ENCODE measurements at places on chromosomes 16 and 17.
A peak's percentile ranks its signal among the peaks of the same experiment; 100 is the strongest.

DNA sequence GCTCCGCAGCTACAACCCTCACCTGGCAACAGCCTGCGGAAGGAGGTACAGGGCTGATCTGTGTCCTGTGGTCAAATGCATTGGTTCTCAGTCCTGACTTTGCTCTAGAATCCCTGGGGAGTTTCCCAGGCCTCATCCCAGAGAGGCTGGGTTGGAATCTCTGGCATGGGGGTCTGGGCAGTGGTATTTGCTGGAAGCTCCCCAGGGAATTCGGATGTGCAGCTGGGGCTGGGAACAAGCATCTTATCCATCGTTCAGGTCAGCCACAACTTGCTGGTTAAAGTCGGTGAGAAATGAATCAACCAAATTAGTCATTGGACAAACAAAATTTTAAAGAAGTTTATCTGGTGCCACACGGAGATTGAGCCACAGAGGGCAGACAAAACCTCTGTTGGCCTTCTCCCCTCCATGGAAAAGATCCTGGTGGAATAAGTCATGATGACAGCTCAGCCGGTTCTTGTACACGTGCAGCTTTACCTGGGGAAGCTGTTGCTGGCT, 231.2 kb downstream of the FOXL1 start:
- no peak for DNase-seq

DNA sequence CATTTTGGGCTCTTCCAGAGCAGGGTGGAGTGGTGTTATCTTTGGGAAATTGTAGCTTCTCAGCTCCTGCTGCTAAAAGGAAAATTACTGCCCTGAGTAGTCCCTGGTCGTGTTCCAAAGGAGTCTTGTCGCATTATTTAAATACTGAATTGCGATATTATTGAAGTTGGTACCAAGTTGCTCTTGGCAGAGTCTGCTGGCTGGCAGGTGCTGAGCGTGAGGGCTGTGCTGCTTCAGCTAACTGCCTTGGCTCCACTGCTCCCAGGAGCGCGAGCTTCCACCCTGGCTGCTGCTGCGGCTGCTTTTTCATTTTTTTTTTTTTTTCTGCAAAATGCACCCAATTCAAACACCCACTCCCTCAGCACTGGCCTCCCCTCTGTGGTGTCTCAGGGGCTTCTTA, 289.8 kb downstream of the MAF start:
- DNase-seq, result no peak

- DNase-seq, result no peak
Observed at GRCh38 chr16:88424587-88425235, 28.4 kb upstream of the ZFPM1 start.

DNA sequence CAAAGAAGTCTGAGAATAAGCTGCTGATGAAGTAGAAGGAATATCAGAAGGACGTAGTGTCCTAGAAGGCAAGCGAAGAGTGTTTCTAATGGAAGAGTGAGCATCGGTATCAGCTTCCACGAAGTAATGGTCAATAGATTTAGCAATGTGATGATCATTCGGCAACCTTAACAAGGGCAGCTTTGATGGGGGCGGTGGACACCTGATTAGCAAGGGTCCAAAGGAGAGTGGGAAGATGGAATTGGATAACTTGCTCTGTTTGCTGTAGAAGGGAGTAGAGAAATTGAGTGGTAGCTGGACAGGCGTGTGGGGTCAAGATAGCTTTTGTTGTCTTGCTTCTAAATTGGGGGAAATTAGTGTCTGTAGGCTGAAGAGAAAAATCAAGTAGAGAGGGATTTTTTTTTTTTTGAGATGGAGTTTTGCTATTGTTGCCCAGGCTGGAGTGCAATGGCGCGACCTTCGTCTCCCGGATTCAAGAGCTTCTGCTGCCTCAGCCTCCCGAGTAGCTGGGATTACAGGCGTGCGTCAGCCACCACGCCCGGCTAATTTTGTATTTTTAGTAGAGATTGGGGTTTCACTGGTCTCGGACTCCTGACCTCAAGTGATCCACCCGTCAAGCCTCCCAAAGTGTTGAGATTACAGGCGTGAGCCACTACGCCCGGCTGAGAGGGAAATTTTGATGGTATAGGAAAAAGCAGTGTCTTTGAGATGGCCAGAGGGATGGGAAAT, 13.9 kb upstream of the HES7 start:
- DNase-seq, result no peak

GRCh38 chr17:13160296-13160695, 142.5 kb upstream of the ELAC2 start:
- DNase-seq, result no peak

DNA sequence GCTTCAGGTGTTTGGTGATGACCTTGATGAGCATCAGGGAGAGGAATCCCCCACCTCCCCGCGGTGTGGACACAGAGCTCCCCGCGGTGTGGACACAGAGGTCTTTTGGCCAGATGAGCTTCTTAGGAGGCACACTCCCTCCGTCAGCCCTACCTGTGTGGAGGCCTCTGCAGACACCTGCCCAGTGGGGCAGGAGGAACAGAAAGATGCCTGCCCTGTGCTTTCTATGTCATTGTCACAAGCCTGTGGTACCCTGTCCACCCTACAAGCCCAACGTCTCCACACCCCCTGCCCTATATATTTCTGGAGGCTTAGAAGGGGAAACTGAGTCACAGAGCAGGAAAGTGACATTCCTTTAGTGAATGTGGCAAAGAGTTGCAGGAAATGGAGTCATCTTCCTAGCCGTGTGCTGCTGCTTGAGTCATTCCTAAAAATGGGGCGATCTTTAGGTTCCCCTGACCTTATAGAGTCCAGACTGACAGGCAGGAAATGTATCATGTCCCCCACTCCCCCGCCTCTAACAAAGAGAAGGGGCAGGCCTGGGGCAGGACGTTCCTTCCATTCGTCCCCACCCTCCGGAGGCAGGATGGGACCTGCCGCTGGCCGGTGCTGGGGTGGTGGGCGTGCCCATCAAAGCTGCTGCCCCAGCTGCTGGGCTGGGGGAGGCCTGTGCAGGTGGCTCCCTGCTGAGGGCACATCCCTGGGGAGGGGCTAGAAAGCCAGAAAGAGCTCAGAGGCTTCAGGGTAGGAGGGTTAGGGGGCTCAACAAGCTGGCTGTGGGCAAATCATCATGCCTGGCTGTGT, 1.0 kb upstream of the C16orf74 start:
- no peak for DNase-seq

GRCh38 chr17:7356072-7356549, 1.2 kb downstream of the TMEM95 start:
- DNase-seq, result peak; percentile 96

DNA sequence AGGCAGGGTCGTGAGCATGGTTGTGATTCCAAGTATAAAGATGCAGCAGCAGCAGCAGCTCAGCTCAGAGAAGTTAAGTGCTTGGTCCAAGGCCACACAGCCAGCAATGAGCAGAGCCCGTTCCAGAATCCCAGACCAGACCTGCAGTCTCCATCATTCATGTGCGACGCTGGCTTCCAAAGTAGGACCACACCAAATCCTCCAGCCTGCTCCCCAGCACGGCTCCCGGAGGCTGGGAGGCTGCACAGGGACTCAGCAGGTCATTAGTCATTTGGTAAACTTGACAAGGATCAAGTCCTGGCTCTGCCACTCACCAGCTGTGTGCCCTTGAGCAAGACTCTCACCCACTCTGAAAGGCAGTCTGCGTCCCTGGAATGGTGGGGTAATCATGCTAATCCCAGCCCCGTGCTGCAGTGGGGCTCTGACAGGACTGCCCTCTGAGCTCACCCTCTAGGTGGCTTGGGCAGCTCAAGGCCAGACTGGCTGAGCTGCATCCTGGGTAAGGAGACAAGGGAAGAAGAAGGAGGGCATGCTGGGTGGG, 95.1 kb upstream of the TMEM132E start:
- no peak for DNase-seq

GRCh38 chr17:44995436-44996001, 27.4 kb upstream of the C1QL1 start:
- DNase-seq, result no peak

DNA sequence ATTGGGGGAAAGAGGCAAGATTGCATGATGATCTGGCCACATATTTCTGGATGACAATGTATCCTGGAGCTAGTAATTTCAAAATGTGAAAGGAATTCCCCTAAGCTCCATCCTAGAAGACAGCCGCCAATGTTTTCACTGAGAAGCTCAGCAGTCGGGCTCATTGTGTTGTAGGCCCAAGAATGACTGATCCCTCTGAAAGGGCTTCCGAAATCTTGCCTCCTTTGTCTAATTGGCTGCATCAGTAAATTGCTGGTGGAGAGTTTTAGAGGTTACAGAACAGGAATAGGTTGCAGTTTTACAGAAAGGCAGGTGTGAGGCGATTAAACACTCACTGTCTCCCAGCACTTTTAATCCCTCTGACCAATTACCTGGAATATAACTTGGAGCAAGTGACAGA, 464.1 kb upstream of the SALL1 start:
- DNase-seq, result no peak
